Skeletal muscle cell (primary cell): ENCODE measurements at places on chromosomes 2 and 18.

DNA sequence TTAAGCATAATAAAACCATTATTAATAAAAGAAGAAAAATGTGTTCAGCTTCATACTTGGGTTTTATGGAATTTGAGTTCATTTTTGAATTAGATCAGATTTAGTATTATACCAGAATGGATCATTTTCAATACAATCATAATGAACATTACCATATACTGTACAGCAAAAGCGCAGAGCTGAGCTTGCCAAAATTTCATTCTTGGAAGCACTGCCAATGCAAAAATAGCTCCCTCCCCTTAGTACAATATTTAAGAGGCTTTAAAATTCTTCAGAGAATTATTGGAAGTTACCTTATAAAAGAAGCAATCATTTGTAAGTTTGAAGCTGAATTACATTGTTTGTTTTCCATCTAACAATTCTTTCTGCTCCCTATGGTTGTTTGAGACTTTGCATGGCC lies 938.1 kb upstream of the SLC39A10 start:
- no peak for DNase-seq

- no peak for DNase-seq
Observed at GRCh38 chr2:27502142-27502541, 5.5 kb downstream of the GCKR start.

DNA sequence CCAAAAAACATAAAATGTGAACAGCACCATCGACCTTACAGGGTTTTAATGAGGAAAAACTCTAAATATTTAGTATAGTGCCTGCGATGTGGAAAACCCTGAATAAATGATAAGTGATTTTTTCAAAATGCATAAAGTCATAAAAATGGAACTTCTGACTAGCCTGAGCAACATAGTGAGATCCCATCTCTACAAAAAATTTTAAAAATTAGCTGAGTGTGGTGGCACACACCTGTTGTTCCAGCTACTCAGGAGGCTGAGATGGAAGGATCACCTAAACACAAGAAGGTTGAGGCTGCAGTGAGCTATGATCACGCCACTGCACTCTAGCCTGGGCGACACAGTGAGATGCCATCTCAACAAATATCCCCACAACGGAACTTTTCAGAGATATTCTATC lies 4.2 kb downstream of the GGCX start:
- DNase-seq = no peak

DNA sequence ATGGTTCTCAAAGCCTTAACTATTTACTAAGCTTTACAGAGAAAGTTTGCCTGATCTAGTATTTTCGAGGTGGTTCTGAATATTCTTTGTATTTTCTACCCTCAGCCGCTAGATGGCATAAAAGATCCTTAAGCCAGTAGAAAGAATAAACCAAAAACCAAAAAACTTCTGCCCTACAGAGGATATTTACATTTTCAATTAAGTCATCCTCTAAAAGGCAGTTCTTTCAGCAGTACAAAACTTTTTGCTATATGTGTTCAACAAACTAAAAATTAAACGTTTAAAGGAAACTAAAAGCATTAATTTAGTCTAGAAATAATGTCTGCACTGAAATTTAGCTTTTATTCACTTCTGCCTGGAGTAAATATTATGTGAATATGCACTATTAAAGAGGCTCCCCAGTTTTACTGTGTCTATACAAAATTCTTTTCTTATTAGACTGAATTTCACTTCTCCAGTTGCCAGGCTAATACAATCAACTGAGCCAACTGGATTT lies 297.5 kb downstream of the PIEZO2 start:
- peak; percentile 11 for DNase-seq

DNA sequence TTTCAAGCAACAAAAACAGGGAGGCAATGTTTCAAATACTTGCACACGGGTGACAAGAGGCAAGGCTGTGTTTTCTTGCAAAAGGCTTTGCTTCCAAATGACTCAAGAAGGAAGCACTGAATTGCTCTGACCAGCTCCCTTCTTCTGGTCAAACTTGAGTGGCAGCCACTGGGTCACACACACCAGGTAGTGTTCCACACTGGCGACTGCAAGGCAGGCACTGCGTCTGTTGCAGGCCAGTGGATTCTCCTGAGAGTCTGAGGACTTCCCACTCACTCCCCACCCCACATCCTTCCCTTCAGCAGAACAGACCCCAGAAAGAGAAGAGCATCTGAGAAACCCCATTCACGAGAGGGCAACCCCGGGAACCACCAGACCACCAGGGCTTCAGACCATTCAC lies 19.8 kb downstream of the PARD6G start:
- DNase-seq = no peak

DNA sequence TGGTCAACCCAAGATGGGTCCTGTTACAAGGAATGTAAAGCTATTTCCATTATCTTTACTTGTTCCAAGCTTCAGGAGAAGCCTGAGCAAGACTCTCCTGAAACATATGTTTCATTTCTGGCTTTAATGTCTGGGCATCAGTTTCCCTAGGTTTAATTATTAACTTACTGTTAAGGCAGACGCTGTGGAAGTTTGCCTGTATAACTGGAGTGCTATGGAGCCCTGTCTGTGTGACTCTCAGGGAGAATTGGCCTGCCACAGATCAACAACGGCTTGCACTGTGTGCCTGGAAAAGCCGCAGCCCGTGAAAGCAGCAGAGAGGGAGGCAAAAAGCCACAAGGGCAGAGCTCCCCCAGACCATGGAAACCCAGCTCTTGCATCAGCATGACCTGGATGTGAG lies 22.1 kb upstream of the LONRF2 start:
- DNase-seq = no peak

DNA sequence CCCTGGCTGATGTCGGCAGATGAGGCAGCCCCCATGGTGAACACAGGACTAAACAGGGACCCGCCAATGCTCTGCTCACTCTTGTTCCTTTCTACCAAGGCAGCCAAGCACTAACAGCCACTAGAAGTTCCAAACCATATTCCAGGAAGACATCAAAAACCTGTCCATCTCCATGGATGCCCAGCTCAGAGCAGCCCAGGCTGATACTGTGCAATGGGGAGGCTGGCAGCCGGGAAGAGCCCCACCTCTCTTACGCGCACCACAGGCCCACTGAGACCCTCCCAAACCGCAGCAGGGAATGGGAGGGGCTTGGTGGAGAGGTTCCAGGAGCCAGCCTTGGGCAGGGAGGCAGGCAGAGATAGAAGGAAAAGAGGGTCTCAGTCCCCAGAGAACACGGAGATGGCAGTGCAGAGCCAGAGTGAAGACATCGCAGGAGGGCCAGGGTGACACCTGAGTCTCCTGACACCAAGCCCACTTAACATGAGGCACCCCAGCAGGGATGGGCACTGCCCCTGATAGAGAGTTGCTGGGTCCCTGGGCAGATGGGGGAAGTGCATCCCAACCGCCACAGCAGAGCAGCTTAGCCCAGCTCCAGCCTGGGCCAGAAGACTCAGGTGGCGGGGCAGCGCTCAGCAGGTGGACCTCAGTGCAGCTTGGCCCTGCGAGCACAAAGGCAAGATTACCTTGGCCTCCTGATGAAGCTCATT lies 3.4 kb downstream of the HS6ST1 start:
- DNase-seq = no peak

- no peak for DNase-seq
Observed at GRCh38 chr2:142020368-142020767, 110.4 kb downstream of the LRP1B start.

DNA sequence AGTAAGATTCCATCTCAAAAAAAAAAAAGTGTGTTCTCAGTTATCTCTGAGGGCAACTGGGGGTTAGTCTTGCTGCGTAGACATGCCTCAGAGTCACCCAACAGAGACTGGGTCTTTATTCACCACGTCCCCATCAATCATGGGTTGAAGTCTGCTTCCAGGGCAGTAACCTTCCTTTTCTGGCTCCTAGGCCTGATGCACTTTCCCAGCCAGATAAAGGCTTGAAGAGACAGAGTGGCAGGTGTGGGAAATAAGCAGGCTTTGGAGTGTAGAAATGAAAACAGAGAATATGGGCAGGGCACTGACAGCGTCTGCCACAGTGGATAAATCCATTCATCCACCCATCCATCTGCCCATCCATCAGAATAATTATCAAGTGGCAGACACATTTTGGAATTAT lies 134.1 kb upstream of the LGALSL start:
- no peak for DNase-seq

DNA sequence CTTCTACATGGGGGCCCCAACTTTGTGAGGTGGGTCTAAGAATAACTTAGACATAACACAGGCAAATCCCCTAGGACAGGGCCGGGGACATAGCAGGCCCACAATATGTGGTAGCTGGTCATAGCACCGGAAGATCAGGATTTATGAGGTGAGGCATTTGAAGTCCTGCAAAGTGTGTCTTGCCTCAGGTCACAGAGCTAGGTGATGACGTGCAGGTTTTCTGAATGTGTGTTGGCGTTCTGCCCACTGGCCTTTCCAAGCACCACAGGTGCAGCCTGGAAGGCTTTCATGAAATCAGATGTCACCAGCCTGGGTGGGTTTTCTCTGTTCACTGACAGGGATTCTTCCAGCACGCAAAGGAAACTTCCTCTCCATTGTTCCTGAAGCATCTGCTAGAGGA lies 119.1 kb downstream of the LRATD1 start:
- DNase-seq = no peak

DNA sequence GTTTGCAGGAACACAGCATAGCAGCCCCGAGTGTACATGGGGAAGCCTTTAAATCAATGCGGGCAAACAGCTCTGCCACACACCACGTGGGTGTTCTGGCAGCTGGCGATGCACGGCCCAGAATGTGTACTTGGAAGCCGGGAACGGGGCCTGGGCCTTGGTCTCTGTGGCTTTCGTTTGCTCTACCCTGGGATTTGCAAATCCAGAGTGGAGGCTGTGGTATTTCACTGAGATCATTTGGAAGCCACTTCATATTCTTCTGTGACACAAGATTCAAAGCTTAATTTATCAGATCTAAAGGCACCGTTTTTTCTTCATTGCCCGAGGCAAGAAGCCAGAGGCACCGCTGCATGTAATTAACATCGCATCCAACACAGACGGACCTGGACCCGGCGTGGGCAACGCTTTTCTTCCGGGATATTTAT lies 246.3 kb upstream of the MYT1L start:
- no peak for DNase-seq

GRCh38 chr2:171921970-171922229 lies 361 bp upstream of the HAT1 start:
- DNase-seq = no peak

DNA sequence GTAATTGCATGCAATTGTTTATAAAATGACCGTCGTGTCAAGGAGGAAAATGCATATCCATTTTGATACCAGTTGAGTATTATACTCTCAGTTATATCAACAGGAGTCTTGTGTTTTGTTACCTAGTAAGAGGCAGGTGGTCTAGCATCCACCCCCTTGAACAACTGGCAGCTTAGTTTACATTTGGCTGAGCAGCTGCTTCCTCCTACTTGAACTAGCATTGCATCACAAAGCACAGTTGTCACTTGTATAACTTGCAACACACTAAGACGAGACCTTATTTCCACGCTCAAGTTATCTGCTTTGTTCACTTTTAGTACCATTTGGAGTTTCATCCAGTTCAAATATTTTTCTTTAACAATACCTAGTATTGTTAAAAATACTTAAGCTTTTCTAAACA lies 75.4 kb upstream of the UBE2E3 start:
- peak; percentile 44 for DNase-seq

DNA sequence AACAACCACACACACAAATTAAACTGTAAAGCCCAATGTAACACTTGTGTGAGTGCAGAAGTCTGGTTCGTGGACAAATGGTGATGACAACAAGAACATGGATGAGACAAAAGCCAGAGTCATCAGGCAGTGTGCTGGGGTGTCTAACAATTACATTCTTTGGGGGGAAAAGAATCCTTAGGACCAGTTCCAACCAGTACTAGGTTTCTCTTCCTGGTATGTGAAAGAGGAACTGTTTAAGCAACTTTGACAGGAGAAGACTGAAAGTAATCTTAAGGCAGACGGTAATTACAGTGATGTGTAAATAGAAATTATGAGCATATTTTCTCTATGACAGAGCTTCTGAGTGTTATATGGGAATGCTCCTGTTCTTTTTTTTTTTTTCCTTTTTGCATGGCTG lies 133.4 kb downstream of the AFF3 start:
- DNase-seq = no peak

DNA sequence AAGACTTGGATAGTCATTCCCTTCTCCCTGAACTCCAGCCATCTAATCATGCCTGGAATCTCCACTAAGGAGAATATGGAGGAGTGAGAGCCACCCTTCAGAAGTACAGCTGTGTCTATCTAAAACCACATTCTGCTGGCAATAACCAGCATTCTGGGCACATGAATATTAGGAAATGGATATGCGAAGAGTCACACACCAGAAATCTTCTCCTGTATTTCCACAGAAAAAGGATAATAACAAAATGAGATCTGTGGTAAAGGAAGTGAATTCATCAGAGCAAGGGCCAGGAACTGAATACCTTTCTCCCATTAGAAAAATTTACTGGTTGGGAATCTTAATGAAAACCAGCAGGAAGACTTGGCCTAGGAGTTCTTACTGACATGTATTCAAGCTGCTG lies 218.8 kb downstream of the SCG2 start:
- DNase-seq = peak; percentile 14

DNA sequence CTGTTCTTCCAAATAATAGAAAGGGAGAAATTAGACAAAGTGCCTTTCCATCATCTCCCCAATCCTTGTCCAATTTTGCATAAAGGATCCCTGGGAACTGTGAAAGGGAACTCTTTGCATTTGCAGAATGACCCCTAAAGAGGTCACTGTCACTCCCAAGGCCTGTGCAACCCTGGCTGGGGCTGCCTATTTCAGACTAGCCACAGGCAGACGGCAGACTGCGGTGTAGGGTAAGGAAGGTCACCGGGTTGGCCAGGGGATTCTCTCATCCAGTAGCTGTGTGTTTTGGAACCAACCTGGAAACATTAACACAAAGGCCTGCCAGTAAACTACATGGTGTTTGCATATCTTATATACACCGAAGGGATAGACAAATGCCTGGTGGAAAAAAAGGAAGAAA lies 818.7 kb downstream of the BCL11A start:
- DNase-seq = no peak

GRCh38 chr2:216696751-216697560 lies 1.6 kb upstream of the IGFBP5 start:
- DNase-seq = no peak

- no peak for DNase-seq
Observed at GRCh38 chr2:204336153-204336744, 209.0 kb upstream of the PARD3B start.
